Body of pancreas (tissue), 4 donors: ENCODE measurements at places on chromosomes 1 and 21. TPM values are rescaled to one million over a fixed set of nuclear protein-coding genes. Genes with fewer than 3 reads are reported as not detected.

- DNase-seq: no peak
Measured at GRCh38 chr1:149846042-149846441, 53.3 kb upstream of the BOLA1 start.

DNA sequence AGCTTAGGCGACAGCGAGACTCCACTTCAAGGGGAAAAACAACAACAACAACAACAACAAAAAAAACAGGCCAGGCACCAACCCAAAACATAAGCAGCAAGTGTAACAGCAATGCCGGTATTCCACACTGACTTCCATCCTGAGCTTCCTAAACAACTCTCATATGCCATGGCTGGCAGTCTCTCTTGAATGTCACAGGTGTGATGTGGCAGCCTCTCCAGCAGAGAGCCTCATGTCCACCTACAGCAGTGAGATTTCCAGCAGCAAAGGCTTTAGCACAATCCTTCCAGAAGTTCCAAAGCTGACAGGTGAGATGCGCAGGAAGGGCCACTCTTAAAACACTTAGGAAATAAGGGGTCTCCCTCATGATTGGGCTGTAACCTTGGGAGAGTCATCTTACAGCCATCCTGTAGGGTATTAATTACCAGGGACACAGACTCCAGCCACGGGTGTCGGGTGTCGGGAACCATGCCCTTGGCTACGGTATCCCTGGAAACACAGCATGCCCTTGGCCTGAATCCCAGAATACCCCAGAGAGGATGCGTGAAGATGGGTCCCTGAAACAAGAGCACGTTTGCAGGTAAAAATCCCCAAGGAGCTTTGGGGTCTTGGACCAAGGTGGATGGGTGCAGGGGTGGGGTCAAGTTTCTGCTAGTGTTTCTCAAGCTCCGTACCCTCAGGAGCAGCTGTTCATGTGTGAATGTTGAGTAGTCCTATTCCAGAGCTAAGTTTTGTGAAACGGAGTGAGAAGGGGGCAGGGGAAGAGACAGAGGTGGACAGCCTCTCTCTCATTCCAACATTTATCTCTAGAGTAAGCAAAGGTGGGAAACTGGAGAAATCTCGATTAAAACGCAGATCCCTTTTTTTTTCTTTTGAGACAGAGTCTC is 31.4 kb downstream of the CLSTN1 start:
- peak; percentile 38 for DNase-seq

The AGMAT gene
- total RNA-seq: 0.52 TPM

DNA sequence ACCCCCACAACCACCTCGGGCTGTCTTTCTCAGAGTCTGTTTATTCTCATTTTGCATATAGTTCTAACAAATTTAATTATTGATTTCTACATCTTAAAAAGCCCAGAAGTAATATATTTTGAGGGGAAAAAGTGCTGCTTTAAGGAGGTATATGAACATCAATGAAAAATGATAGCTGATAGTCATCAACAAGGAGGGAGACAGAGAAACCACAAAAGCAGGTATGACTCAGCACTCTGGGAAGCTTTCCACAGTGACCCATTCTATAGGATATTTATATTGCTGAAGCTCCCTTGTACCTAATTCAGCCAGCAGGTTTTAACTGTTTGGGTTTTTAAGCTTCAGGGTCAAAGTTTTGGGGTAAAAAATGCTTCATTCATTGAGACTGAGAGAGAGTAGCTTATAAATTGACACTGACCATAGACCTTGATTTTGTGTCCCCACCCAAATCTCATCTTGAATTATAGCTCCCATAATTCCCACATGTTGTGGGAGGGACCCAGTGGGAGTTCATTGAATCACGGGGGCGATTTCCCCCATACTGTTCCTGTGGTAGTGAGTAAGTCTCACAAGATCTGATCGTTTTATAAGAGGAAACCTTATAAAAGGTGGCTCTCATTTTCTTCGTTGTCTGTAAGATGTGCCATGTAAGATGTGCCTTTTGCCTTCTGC is 27.4 kb downstream of the VANGL1 start:
- no peak for DNase-seq

DNA sequence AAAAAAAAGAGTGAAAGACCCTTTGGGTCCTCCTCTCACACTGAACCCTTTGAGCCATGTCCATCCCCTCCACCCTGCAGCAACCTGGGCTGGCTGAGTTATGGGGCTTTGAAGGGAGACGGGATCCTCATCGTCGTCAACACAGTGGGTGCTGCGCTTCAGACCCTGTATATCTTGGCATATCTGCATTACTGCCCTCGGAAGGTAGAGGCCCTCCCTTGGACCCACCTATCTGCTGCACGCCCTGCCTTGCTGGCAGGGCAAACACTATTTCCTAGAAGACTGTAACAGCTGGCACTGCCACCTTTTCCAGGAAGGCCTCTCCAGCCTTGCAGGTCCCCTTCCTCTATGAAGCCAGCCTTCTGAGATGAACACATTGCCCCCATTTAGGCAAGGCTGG is 1.1 kb downstream of the SLC50A1 start:
- peak; percentile 55 for DNase-seq

DNA sequence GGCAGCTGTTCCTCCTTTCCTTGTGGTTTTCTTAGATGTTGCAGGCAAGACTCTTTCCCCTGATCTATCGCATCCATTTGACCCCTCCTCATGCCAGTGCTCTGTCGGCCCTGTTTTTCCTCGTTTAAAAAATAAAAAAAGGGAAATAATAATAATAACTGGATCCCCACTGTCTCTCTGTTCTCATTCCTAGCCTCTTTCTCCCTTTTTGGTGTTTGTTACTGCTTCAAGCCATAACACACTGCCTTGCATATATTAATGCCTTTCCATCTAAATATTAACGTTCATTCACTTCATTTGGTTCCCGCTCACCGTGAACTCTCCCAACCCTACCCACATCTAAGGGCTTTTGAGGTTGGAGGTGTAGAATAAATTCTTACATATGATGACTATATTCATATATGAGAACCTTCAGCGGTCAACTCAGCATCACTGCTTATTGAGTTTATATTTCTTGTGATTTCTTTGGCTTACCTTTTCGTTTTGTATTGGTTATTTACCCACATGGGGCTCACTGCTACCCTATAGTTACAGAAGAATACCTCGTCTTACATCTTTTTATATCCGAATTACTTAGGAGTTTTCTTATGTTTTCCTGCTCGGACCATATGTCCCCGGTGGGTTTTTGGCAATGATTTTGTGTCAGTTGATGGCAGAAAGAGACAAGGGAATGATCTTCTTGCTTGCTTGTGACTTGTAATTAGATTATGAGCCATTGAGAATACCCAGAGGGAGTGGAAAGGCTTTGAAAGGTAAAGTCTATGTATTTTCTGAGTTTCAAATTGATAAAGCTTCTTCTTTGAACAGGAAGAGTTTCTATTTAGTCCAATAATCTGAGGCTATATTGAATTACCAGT is 805 bp downstream of the ATG4C start:
- no peak for DNase-seq

- no peak for DNase-seq
Measured at GRCh38 chr1:23163395-23163794, 5.3 kb downstream of the LUZP1 start.

DNA sequence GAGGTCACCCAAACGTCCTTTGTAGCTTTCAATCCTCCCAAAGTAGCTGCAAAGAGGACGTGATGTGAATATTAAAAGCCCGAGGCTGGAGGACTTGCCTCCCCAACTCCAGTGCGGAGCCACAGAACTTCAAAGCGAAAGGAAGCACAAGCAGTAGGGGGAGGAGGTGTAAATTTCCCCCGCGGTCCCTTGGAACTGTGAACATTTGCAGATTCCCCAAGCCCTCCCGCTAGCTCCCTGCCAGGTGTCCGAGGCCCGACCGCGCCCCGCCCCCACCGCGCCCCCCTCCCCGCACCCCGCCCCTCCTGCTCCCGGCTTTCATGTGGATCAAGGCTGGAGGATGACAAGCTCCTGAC is 41.5 kb upstream of the HAO2 start:
- DNase-seq: no peak
